ENCODE measurements at places on chromosomes 7 and 10.
A peak's percentile ranks its signal among the peaks of the same experiment; 100 is the strongest.

DNA sequence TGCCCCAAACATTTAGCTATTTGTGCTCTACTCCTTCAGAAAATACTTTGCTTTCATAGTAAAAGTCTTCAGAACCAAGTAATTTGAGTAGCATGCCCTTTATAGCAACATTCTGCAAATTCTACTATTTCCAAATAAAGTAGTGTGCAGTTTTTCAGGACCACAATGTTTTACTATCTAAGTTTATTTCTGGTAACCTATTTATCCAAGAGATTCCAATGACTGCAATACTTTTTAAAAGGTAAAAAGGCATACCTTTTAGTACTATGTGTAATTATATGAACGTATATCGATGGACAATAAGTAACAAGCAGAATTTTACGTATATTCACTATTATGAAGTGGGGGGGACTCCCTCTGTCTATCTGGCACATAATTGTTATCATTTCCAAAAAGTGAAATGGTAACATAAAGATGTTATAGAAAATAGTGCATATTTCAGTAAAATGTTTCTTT lies 6.9 kb upstream of the CAV2 start:
- no peak for DNase-seq

DNA sequence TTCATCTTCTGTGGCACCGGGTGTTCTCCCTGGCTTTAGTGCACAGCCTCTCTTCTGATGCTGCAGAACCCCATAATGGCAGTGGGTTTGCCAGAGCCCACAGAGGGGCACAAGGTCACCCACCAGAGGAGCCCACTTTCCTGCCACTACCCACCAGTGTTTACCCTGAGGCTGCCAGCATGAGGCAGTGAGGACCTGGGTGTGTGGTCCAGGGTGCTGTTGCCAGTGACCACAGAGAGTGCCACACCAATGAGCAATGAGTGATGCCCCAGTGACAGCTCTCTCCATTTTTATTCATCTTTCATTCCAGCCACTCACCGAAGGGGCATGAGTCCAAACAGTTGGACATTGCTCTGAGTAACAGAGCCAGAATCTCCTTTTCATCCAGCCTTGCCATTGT lies 34.8 kb downstream of the MTURN start:
- DNase-seq, result no peak

DNA sequence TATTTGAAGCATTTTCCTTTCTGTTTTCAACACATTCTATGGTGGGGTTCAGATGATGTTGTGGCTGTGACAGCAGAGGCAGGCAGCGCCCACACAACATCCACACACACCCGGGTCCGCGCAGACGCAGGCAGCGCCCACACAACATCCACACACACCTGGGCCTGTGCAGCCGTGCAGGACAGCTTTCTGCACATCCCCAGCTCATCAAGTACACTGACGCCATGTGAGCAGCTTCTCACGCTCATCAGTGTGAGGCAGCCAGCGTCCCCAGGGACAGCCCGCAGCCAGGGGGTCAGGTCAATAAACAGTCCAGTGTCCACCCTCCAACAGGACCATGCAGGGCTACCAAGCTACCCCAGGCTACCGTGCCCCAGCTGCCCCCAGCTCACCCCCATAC lies 272.8 kb upstream of the TCERG1L start:
- DNase-seq, result no peak

- peak; percentile 26 for DNase-seq
Measured at GRCh38 chr10:13690281-13690825, 103.6 kb downstream of the PRPF18 start.

DNA sequence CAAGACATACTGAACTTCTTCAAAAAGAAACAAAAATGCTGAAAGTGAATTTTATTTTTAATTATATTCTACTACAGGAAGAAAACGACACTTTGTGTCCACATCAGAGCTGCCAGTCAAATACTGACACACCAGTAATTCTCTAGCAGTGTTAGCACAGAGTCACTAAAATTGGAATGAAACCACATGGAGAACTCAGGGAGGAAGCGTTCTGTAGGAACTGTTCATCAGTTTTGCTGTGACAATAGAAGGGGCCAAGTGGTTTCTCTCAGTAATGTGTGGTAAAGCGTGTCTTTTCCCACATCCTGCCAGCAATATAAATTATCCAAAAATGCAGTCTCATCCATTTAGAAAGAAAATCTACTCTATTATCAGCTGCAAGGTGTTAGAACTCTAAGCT lies 683.3 kb downstream of the GRM8 start:
- no peak for DNase-seq

DNA sequence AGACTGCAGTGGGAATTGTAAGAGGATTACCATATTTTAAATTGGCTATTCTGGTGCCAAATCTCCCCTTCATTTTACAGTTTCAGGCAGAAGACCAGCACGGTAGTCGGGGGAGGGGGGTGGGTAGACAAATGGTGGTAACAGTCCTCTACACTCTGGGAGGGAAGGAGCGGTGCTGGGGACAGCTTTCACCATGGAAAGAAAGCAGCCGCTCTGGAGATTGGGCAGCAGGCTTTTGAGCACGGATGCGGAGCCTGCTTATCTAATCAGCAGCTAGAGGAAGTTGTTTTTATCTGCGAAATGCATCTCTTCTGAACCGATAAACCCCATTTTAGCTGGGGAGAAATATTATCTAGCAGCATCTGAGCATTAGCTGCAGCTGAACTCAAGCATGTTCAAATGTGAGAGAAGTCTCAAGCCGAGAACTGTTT lies 28.7 kb downstream of the IKZF1 start:
- no peak for DNase-seq

- no peak for DNase-seq
Measured at GRCh38 chr7:92292981-92293380, 47.2 kb downstream of the ANKIB1 start.

GRCh38 chr10:80411267-80411668 lies 2.9 kb downstream of the PRXL2A start:
- DNase-seq, result no peak

- DNase-seq, result no peak
Measured at GRCh38 chr7:132622081-132622480, 45.8 kb upstream of the PLXNA4 start.

DNA sequence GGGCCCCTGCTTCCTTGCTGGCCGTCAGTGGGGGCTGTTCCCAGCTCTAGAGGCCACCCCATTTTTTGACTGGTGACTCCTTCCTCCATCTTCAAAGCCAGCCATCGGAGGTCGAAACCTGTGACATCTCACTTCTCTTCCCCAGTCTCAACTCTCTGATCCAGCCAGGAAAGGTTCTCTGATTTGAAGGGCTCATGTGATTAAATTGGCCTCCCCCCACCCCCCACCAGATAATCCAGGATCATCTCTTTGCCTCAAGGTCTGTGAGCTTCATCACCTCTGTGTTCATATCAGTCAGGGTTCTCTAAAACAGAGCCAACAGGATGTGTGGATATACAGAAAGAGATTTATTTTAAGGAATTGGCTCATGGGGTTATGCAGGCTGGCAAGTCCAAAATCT lies 5.6 kb upstream of the RAMP3 start:
- no peak for DNase-seq

- peak; percentile 7 for DNase-seq
Measured at GRCh38 chr10:132148261-132149251, 38.2 kb upstream of the DPYSL4 start.
